ENCODE measurements at places on chromosomes 3 and 15. TPM values are rescaled to one million over a fixed set of nuclear protein-coding genes. Genes with fewer than 3 reads are reported as not detected.

GRCh38 chr3:69320871-69321271 is 65.0 kb downstream of the FRMD4B start:
- peak; percentile 27 for DNase-seq

PTPRG gene
- 93.7 TPM for polyA plus RNA-seq

GRCh38 chr15:48087844-48088243 is 32.9 kb upstream of the SLC24A5 start:
- no peak for DNase-seq

GRCh38 chr3:185988080-185988815 is 50.4 kb upstream of the TRA2B start:
- no peak for DNase-seq

DNA sequence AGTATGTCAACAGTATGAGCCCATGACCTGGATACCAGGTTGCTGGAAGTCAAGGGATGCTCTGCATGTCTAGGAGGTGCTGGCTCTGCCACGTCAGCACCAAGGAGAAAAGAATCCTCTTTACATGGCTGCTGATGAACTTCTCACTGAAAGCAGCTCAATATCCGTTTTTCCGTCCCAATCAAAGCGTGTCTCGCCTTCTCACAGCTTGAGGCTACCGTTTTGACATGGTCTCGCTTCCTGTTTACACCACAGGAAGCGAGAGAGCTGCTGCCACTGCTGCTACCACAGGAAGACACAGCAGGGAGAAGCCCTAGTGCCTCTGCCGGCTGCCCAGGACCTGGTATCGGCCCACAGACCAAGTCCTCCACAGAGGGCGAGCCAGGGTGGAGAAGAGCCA is 27.3 kb downstream of the STARD5 start:
- no peak for DNase-seq

GRCh38 chr3:43883729-43884396 is 193.1 kb downstream of the ABHD5 start:
- DNase-seq = no peak

DNA sequence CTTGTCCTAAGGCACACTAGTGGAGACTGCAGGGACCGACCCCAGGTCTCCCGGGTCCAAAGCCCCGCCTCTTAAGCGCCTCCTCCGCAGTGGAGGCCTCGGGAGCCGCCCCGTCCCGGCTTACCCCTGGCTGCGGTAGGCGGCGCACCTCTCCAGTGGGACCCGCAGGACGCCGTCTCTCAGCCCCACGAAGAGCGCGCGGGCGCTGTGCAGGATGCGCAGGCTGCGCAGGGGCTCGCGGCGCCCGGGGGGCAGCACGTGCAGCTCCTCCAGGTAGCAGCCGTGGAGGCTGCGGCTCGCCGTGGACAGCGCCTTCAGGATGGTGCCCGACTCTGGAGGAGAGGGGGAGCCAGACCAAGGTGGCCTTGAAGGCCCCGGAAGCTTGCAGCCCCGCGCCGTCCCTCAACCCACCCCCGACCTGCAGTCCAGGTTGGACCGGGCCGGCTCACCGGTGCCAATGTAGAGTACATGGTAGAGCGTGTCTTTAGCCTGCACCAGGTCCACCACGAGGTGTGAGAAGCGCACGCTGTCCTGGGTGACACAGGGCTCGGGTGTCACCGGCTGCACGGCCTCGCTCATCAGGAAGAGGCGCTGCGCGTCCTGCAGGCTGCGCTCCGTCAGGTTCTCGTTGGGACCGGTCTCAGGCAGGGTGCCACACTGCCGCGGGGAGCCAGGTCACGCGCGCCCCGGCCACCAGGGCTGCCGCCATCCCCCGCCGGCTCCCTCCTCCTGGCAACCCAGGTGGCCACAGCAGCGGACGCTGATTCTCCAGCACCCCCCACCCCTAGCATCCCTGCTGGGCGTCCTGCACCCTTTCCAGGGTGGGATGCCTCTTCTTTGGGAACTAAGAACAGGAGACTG is 105.5 kb downstream of the SEMA5B start:
- no peak for DNase-seq

GRCh38 chr3:22858486-22858885 is 344.6 kb upstream of the UBE2E2 start:
- no peak for DNase-seq

GRCh38 chr3:104438706-104439105 is 928.0 kb upstream of the ALCAM start:
- no peak for DNase-seq

DNA sequence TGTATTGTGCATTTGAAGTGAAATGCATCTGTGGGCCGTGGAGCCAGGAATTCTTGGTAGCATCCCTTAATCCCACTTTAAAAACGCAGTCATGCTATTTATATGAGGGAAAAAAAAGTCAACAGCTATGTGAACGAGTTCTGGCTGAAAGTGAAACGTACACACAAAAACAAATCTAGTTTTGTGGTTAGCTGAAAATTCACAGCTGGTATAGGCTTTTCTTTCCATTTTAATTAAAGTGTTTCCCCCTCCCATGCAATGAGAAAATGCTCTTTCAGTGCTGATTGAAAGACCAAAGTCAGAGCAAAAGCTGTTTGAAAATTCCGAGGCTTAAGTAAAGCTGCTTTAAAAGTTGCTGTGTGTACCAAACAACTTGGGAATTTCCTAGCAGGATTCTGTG is 297.4 kb downstream of the PLCL2 start:
- no peak for DNase-seq

PPP4R2 gene
- 98.5 TPM for polyA plus RNA-seq

PRR20G gene
- not detected for polyA plus RNA-seq

DNA sequence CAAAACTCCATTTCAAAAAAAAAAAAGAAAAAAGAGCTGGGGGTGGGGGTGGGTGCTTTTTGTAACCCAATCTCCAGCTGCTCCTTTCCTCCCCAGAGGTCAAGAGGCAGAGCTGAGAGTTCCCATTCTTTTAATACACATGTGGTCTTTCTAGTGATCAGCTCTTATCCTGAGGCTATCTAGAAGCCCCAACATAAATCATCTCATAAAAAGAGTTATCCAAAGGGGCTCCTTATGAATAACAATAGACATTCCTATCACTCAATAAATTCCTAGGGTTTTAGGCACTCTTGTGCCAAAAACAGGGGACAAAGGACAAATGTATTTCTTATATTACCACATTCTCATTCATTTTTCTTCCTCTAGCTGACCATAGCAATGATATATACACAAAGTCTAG is 25.1 kb upstream of the GAP43 start:
- no peak for DNase-seq

ROPN1 gene
- not detected for polyA plus RNA-seq

GRCh38 chr3:23135026-23135785 is 67.9 kb upstream of the UBE2E2 start:
- no peak for DNase-seq

GRCh38 chr15:79978655-79979514 is 7.9 kb upstream of the BCL2A1 start:
- DNase-seq = no peak

DNA sequence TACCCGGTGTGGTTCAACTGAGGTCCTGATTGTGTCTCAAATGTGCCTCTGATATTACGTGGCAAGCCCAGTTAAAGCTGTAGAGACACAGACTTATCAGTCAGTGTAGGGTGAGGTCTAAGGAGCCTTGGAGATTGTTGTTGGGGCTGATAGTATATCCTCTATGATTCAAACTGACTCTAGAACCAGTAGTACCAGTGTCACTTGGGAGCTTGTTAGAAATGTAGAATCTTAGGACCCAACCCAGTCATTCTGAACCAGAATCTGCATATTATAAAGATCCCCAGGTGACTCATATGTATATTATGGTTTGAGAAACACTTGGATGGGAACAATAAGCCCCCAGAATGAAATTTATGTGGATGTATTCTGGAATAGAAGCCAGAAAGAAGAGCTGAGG is 83.5 kb downstream of the PIK3R4 start:
- DNase-seq = no peak

DNA sequence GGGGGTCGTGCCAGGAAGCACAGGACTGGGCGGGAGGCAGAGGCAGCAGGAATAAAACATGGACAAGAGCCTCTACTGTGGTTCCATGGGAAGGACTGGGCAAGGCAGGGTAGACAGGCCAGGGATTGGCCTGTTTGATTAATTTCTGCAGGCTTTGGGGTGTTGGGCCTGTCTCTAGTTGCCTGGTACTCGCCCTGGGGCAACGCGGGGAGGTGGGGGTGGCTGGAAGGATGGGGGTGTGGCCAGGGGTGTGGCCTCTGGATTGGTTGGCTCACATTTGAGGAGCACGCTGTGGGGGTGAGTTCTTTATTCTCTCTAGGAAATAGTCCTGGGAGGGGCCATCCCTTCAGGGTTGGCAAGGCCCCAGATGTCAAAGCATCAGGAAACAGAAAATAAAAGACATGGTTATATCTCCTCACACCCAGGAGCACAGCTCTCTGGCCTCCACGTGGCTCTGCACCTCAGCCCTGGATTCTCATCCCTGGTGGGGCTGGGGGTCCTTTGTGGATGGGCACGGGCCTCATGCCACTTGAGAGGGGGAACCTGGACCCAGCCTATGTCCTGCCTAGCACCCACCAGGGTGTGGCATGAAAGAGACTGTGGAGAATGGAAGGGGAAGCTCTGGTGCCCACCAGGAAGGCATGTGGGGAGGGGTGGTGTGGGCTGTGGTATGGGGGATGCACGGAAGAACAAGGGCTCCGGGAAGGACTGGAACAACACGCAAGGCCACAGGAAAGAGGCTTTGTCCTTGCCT is 223.0 kb upstream of the LYSMD4 start:
- no peak for DNase-seq

GRCh38 chr15:60020736-60021135 is 16.6 kb downstream of the FOXB1 start:
- no peak for DNase-seq

- no peak for DNase-seq
Observed at GRCh38 chr15:39461536-39462130, 119.2 kb upstream of the THBS1 start.

DNA sequence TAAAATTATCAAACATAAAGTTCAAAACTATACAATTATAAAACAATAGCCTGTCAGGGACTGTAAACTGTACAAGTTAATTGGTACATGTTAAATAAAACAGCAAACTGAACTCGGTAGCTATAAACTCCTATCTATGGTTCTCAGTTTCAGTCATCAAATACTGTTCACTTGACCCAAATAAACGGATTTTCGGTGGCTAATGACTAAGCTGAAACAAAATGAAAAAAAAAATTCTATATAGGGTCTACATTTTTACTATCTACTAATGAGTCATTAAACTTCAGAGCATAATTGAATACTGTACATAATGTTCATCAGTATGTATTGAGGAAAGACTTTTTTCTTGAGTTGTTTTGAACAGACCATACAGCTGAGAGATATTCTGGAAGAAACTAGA is 6.6 kb downstream of the PROK2 start:
- DNase-seq = no peak

- DNase-seq = no peak
Observed at GRCh38 chr15:66734961-66735908, 33.2 kb downstream of the SMAD6 start.

BFSP2 gene
- not detected for polyA plus RNA-seq

GRCh38 chr15:85407421-85408269 is 27.2 kb downstream of the AKAP13 start:
- no peak for DNase-seq

DNA sequence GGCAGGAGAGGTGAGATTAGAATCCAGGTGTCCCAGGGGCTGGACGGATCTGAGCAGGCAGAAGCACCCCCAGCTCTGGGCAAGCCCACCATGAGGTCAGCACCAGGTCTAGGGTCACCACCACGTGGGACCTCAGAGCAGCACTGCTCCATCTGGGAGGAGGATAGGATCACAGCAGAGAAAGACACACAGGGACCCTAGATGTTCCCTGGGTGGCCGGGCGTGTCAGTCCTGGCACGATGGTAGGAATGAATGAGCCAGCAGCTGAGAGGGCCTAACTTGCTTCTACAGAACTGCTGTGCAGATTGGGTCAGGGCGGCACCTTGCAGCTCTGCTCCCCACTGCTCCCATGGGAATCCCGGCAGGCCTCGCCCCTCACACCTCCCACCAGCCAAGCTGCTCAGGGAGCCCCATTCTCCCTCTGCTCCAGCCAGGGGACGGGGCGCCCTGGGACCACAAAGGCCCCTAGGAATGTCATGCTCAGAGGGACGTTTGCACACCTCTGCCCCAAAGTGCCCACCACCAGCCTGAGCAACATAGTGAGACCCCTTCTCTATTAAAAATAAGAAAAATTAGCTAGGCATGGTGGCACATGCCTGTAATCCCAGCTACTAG is 66.3 kb downstream of the ZNF445 start:
- DNase-seq = no peak

DNA sequence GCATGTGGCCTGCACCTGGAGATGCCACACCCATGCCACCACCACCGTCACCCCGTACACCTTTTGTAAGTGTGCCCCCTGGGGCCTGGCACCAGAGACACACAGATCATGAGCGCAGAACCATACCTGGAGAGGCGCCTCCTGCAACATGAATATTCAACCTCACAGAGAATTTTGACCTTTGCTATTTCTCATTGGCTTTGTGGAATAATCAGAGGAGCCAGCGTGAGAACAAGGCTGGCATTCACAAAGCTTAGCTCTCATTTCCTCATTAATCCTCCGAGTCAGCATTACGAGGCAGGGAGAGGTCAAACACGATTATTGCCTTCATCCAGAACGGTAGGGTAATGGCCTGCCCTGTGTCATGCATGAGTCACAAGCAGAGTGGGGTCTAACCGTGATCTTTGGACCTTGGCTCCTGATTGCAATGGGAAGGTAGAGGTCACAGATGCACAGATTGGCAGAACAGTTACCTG is 73.0 kb upstream of the POMGNT2 start:
- DNase-seq = no peak

KCTD6 gene
- polyA plus RNA-seq = 31.4 TPM

DNA sequence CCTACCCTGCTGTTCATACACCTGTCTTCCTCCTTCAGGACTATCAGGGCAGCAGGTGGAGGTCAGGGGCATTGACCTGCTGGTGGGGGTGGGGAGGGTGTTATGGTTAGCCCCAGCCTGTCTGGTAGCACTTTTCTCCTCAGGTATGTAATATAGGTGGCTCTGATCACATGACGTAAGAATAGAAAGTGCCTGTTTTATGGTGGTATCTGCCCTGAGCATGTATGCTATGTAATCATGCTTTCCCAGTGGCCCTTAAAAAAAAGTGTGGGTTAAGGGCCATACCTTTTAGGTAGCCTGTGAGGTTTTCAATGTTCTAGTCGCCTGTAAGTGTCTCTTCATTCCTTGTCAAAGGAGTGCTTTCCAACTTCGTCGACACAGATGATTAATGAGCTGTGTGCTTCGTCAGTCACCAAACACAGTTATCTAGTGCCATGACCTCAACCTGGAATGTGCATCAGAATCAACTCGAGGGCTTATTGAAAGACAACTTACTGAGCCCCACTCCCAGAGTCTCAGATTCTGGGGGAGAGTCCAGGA is 86.3 kb downstream of the KLHL25 start:
- DNase-seq = no peak

- DNase-seq = no peak
Observed at GRCh38 chr3:149203758-149204157, 17.9 kb downstream of the CP start.

GRCh38 chr3:63029921-63030320 is 154.7 kb upstream of the CADPS start:
- no peak for DNase-seq

ACP3 gene
- 63.9 TPM for polyA plus RNA-seq

GRCh38 chr15:97686324-97686723 is 274.2 kb upstream of the ARRDC4 start:
- DNase-seq = no peak

- DNase-seq = no peak
Observed at GRCh38 chr15:72339777-72340177, 19.8 kb upstream of the CELF6 start.
